Right lobe of liver (tissue), 6 donors: ENCODE measurements at places on chromosomes 12 and 14. TPM values are rescaled to one million over a fixed set of nuclear protein-coding genes. Genes with fewer than 3 reads are reported as not detected.

The CISTR gene
- not detected for total RNA-seq

DNA sequence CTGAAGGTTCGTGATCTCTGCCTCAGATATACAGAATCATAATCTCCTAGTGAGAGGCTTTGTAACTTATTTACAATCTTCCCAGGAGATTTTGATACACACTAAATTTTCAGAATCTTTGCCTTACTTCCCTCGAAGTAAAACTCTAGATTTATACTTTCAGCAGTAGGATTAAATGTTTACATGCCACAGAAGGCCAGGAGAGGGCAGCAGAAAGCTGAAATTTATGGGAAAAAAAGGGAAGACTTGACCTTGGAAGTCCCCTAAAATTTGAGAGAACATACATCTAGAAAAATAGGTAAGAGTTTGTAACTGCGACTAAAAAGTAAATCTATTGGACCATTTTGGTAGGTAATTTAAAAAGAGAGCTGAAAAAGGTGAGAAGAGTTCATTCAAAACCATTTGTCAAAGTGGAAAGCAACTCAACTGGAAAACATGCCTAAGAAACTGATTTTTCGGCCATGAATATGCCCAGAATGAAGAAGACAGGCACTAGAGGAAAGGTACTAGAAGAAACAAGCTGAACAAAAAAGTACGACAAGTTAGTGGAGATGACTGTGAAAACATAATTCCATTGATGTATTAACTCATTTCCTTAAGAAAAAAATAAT lies 242.0 kb upstream of the MDGA2 start:
- H3K27ac ChIP-seq: no peak overlapping the region
- no peak for DNase-seq
- H3K4me3 ChIP-seq: no peak overlapping the region

The MSI1 gene
- total RNA-seq: not detected

DNA sequence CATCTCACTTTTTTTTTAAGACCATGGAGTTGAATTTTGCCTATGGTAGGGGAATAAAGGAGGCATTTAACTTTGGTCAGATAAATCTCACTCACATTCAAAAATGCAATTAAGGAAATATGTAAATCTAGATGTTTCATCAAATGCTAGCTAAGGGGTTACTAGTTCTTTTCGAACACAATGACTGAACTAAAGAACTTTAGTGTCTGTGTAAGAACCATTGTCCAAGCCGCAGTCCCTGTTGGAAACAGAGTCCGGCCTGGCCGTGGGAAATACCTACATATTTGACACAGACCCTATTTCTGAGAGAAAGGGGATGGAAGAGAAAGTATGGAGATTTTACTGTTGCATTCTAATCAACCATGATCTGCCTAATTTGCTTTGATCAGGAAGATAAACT lies 17.4 kb downstream of the LGR5 start:
- no peaks in the 10 kb centered on the region for H3K27me3 ChIP-seq
- no peaks in the 10 kb centered on the region for H3K4me1 ChIP-seq
- no peak for DNase-seq
- no peak overlapping the region for H3K27ac ChIP-seq

- no peaks in the 10 kb centered on the region for H3K27me3 ChIP-seq
- no peak for DNase-seq
- no peak overlapping the region for H3K4me3 ChIP-seq
- H3K27ac ChIP-seq: no peak overlapping the region
Observed at GRCh38 chr14:36059531-36059930, 117.0 kb downstream of the PTCSC3 start.

GRCh38 chr12:6958609-6959057 lies 7.5 kb downstream of the PTPN6 start:
- H3K4me1 ChIP-seq: no peaks in the 10 kb centered on the region
- no peak overlapping the region for H3K4me3 ChIP-seq
- no peaks in the 10 kb centered on the region for H3K27me3 ChIP-seq
- no peaks in the 10 kb centered on the region for H3K36me3 ChIP-seq
- H3K27ac ChIP-seq: no peak overlapping the region
